ENCODE measurements at places on chromosomes 7 and 10.

DNA sequence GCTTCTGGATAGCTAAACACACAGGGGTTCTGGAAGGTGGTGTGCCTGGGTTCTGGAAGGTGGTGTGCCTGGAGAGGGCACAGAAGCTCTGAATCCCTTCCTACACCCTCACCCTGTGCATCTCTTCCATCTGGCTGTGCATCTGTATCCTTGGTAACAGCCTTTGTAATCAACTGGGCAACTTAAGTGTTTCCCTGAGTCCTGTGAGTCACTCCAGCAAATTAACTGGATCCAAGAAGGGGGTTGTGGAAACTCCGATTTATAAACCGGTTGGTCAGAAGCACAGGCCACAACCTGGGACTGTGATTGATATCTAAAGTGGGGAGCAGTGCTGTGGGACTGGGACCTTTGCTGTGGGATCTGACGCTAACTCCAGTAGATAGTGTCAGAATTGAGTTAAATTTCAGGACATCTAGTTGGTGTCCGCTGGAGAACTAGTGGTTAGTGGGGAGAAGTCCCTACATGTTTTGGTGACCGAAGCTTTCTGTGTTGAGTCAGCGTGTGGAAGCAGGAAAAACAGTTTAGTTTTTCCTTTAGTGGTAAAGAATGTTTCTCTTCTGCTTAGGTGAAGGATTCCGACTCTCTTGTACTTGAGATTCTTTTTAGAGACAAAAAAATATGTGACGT lies 228.1 kb downstream of the BMPER start:
- no peak for DNase-seq

DNA sequence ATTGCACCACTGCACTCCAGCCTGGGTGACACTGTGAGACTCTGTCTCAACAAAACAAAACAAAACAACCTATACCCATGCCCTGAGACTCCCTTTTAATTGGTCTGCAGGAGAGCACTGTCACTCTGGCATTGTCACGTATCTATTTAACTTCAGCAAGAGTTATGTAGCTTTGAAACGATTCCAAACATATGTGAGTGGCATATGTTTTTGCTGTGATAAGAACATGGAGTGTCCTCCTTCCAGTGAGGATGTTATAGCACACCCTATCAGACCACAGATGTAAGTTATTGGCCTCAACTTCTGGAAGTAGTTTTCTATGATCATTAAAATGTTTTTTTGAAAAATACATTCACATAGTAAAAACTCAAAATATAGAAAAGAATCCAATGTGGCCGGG lies 15.5 kb upstream of the DNAJC12 start:
- DNase-seq, result no peak

DNA sequence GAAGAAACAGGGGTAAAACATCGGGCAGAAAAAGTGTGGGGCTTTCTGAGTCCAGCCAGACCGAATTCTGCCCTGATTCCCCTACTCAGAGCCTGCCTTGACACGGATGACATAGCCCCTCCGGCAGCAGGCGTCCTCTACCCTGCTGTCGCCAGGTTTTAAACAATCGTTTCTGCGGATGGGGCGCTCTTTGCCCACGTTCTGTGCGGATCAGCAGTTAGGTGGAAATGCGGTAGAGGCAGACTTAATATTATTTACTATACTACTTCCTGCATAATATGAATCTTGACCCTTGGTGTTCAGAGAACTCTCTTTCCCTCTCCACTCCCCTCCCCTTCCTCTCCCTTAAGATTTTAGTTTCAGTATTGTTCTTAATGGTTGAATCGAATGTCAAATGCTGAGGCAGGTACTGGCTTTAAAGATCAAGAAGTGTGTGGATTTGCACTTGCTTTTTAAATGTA lies 2.4 kb downstream of the GATA3 start:
- DNase-seq, result no peak

GRCh38 chr7:11297764-11298163 lies 324.1 kb downstream of the PHF14 start:
- no peak for DNase-seq

DNA sequence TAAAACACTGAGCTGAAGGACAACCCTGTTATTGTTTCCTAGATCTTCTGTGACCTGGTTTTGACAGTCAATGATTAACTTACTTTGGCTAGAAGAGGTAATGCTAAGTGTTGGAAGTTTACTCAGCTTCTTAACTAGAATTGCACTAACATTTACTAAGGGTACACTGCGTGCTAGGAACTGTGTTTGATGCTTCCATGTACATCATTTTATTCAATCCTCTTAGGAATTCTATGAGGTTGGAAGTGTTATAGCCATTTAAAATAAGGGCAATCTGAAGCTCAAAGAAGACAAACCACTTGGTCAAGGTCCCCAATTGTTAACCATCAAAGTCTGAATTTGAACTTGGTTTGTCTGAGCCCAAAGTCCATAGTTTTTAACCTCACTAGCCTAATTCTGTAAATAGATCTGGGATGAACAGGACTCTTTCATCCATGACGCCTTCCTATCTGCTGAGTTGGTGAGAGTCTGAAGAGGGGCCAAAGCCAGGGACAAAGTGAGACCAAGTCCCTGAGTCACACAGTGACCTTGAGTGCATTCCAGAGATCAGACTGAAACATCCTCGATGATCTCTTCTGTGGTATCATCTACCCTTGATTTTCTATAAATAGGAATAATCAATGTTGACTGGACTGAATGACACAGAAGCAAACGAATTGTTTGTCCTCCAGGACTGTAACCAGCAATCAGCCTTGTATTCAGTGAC lies 29.2 kb upstream of the ZNRF2 start:
- no peak for DNase-seq

GRCh38 chr7:145293228-145293701 lies 457.4 kb upstream of the TPK1 start:
- DNase-seq, result no peak

DNA sequence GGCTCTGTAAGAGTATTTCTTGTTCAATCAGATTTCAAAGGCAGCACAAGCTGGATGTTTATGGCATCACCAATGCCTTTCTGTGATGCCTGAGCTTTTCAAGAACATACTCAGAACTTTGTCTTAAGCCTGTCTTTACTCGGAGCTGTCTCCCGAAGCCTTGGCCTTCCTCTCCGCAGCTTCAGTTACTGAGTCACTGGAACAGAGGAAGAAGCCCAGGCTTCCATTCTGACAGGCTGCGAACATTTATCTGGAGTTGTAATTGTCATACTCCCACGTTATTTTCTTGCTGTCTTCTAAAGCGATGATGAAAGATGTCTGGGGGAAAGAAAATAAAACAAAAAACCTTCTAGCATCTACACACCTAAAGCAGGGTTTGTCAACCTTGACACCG lies 43.9 kb downstream of the GRK5 start:
- no peak for DNase-seq

- no peak for DNase-seq
Measured at GRCh38 chr7:128427289-128427891, 17.6 kb upstream of the IMPDH1 start.

DNA sequence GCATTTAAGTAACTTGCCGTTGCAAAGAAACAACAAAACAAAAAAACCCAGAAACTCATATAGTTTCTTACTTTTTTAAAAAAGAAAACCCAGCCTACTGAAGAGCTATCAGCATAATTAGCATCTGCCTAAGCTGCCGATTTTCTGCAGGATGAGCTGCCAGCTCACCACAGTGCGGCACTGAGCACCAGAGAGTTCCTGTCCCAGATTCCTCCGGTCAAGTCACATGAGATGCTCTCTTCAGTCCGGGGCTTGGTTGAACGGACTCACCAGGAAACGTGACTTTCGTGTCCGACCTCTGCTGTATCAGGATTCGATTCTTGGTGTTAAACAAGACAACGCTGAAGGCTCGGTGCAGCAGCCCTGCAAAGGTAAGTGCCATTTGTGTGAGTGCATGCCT lies 3.2 kb downstream of the IDI2 start:
- no peak for DNase-seq

DNA sequence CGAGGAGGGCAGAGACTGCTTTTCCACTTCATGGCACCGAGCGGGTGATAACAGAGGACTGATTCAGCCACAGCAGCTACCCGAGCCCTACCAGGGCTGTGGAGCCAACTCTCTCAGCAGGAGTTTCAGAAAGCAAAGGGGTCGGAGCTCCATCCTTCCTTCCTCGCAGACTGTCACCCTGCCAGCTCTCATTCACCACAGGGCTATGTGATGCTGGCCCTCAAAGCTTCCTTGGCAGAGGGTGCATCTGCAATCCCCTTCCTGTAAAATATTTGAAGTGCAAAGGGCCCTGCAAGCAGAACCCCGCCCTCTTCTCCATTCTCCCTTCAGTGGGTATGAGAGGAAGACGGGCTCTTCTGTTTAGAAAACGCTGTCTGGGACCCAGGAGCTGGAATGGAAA lies 105.3 kb upstream of the LYZL2 start:
- DNase-seq, result no peak

DNA sequence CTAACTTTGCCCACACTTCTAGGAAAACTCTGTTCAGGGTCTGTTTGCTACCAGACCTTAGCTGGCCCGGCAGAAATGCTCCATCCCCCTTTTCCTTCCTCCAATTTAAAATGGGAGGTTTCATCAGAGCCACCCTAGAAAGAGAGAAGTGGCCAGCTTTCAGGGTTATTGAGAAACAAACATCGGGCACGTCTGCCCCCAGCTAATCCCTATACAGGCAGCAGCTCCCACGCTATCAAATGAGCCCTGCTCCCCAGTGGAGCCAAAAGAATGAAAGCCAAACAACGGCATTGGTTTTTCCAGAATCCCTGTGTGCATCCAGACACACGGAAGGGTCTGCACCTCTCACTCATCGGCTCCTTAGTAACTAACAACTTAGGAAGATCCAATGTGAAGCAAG lies 132.5 kb downstream of the GRID1 start:
- DNase-seq, result no peak

DNA sequence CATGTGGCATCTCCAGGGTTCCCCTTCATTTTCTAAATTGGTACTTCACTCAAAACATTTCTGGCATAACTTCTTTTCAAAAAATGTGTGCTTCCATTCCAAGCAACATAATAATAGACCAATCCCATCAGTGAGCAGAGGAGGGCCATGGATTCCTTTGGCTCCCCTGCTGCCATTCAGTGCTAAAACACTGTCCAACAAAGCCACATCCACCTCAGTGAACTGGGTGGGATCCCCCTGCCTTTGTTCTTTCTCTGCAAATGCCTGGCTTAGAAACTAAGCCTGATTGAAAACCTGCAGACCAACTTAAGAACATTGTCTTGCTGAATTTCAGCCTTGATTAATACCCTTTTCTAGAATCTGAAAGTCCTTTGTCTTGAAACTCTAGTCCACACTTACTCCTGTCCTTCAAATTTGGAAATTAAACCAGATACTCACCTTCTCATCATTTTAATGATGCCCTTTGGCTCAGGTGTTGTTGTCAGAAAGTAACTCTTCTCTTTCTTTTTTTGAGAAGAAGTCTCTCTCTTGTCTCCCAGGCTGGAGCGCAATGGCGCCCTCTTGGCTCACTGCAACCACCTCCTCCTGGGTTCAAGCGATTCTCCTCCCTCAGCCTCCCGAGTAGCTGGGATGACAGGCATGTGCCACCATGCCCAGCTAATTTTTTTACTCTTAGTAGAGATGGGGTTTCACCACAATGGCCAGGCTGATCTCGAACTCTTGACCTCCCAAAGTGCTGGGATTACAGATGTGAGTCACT lies 132.3 kb downstream of the PLXNA4 start:
- no peak for DNase-seq

DNA sequence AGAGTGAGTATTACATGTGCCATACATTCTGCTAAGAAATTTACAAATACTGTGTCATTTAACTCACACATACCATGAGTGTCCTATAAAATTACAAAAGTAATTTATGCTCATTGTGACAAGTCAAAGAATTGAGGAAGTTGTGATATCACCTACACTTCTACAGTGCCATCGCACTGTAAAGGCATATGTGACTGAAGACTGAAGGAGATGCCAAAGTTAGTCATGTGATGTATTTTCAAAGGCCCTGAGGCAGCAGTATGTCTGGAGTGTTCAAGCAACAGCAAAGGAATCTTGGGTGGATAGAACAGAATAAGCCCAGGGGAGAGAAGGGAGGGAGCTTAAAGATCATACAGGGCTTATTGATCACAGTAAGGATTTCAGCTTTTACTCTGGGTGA lies 176.8 kb downstream of the WNT2 start:
- no peak for DNase-seq

GRCh38 chr10:131848741-131849590 lies 51.8 kb upstream of the PPP2R2D start:
- DNase-seq, result no peak

- no peak for DNase-seq
Measured at GRCh38 chr10:112959207-112959838, 9.3 kb downstream of the TCF7L2 start.

- DNase-seq, result no peak
Measured at GRCh38 chr7:90347759-90348158, 1.2 kb downstream of the GTPBP10 start.

GRCh38 chr7:55193245-55193644 lies 171.9 kb upstream of the LANCL2 start:
- no peak for DNase-seq

GRCh38 chr10:122152544-122152943 lies 118.6 kb upstream of the BTBD16 start:
- DNase-seq, result no peak

DNA sequence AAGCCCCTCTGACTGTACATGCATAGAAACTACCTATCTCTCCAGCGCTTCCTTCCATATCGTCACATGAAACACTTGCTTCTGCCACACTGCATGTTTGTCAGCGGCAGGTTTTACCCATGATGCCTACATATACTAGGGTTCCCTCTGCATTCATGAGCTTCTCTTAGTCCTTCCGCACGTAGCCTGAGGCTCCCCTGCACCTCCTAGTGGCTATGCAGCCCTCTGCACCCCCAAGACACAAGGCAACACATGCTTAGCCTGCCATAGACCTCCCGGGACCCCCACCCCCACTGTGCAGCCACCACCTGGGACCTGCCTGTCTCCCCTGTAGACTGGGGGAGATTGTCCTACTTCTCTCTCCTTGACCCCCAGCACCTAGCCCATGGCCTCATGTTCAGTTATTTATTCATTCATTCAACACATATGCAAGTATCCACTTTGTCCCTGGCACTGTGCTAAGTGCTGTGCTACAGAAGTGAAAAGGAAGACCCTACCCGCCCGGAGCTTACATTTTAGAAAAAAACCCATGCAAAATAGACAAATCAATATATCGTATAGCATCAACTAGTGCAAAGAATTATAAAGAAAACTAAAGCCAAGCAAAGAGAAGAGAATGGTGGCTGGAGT lies 23.5 kb downstream of the TMEM273 start:
- no peak for DNase-seq
